ENCODE measurements at places on chromosomes 12 and 14.

- no peak for DNase-seq
Observed at GRCh38 chr14:95327558-95328374, 8.1 kb upstream of the CLMN start.

DNA sequence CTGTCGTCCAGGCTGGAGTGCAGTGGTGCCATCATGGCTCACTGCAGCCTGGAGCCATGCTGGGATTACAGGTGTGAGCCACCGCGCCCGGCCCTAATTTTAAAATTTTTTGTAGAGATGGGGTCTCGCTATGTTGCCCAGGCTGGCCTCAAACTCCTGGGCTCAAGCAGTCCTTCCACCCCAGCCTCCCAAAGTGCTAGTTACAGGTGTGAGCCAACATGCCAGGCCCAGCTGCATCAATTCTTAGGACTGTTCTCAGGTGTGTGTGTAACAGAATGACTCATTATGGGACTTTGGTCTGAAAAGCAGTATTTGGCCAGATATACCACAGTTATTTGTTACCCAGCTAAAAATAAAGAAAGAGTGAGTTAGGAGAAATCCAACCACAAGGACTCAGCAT is 17.4 kb downstream of the LETMD1 start:
- DNase-seq = no peak

GRCh38 chr12:67609226-67609870 is 39.2 kb upstream of the DYRK2 start:
- no peak for DNase-seq

DNA sequence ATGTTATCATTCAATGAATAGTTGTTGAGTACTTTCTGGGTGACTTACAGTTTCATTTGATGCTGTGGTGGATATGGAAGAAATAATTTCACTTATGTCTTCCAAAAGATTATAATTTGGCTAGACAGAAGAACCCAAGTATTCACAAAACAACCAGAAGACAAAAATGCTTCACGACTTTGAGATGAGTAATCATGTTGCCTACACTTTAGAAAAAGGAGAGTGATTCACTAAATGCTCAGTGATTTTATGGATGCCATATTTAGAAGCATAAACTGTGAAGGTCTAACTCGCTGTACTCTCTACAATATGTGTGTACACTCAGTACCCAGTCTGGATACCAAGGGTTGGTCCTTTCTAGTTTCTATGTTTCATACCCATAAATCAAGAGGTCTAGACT is 101.3 kb upstream of the E2F7 start:
- no peak for DNase-seq

- no peak for DNase-seq
Observed at GRCh38 chr12:10701131-10701681, 21.9 kb downstream of the YBX3 start.

DNA sequence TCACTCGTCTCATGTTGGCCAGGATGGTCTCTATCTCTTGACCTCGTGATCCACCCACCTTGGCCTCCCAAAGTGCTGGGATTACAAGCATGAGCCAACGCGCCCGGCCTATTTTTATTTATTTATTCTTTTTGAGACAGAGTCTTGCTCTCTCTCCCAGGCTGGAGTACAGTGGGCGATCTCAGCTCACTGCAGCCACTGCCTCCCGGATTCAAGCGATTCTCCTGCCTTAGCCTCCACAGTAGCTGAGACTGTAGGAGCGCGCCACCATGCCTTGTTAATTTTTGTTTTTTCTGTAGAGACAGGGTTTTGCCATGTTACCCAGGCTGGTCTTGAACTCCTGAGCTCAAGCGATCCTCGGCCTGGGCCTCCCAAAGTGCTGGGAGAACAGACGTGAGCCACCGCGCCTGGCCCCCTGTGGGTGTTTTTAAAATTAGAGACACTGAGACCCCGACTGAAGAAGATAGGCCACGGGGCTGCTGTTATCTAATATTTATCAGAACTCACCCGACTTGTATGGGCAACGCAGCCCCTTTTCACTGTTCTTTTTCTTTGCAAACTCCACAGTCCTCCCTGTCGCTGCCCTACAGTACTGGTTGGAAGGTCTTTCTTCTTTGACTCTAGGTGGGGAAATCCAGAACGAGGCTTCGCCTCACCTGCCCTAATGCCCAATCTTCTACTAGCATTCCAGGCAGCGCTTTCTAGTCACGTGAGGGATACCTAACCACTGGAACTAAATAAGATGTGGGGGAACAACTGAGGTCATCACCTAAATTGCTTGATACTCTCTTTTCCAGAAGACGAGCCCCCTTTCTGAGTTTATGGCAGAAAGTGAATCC is 1.4 kb upstream of the GABARAPL1 start:
- DNase-seq = no peak

DNA sequence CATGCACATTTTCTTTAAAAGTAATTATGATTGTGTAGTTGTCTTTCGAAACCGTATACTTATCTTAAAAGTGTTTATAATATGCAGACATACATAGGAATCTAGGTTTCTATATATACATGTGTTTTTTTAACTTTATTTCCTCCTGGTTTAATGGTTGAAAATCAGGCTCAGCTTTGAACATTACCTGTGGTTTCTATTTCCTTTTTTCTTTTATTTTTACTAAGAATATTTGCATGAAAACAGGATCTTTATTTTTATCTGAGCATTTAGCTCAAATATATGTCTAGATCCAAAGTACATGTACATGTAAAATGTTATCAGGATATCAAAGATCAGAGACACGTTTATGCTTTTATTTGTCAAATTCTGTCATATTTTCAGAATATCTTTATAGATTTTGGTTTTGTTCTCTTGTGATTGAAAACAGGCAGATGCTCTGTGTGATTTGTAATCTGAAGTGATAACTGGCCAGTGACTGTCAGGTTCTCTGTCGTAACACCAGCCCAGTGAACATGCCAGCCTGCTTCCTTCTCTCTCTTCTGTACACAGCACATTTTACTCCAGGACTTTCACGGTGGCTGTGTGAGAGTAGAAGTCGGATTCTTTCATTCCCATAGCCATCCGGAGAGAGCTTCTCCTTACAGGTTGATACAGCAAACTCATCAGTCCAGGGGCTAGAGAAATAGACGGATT is 13.7 kb downstream of the TCTN1 start:
- DNase-seq = no peak

DNA sequence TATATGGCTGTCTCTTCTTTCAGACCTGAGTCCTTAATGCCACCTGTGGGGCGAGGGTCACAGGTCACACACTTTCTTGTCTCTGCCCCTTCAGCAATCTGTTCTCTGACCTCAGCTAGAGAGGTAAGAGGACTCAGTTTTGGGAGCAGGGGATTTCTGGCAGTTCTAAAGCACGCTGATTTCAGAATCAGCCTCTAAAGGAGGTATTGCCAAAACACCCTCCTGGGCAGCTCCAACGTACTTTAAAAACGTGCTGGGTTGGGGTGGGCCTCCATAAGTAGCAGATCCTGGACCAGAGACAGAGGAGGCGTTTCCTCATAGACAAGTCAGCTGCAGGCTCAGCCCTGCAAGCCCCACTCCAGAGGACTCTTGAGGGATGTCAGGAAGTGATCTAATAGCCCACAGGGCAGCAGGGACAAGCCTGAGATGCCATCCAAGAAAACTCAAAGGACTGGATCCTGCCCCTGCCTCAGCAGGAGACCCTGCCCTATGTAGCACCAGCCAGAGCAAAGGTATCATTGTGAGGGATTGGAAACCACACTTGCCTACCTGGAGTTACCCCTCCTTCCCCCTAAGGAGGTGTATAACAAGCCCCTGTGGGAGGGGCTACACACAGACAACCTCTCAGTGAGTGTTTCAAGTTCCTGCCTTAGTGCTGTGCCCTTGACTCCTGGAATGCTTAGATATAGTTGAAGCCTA is 8.5 kb downstream of the CTDSP2 start:
- DNase-seq = peak; percentile 80

GRCh38 chr14:50594577-50595316 is 34.8 kb downstream of the ATL1 start:
- no peak for DNase-seq

DNA sequence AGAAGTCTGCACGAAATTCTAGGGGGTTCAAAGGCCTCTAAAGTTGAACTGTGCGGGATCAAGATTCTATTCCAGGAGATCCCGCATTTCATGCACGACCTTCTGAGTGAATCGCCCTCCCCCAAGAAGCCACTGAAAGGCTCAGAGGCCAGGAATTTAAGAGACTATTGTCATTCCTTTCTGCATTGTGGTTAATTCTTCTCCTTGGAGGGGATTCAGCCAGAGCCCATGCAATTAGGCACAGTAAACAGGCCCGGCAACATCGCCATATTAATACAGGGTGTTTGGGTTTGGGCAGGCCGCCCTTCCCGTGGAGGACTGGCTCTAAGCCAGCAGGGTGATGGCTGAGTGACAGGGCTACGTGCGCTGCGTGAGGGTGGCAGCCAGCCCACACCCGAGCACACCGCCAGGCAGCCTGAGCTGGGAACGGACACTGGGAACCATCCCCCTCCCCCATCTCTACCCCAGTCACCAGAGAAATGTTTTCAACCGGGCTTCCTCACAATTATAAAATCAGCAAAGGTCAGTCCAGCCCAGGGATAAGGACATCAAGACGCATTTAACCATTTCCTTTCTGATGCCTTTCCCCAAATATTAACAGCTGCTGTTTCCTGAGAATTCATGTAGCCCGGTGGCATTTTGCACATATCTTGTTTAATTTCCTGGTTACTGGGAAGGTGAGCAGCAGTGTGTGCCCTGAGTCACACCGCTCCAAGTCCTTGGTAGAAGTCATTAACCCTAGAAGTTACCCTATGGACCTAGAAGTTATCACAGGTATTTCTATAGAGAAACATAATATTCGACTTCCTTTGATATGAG is 12.5 kb downstream of the EGLN3 start:
- DNase-seq = no peak

GRCh38 chr14:80930836-80931389 is 10.6 kb downstream of the CEP128 start:
- no peak for DNase-seq

GRCh38 chr14:104888489-104889374 is 23.7 kb downstream of the CEP170B start:
- no peak for DNase-seq

DNA sequence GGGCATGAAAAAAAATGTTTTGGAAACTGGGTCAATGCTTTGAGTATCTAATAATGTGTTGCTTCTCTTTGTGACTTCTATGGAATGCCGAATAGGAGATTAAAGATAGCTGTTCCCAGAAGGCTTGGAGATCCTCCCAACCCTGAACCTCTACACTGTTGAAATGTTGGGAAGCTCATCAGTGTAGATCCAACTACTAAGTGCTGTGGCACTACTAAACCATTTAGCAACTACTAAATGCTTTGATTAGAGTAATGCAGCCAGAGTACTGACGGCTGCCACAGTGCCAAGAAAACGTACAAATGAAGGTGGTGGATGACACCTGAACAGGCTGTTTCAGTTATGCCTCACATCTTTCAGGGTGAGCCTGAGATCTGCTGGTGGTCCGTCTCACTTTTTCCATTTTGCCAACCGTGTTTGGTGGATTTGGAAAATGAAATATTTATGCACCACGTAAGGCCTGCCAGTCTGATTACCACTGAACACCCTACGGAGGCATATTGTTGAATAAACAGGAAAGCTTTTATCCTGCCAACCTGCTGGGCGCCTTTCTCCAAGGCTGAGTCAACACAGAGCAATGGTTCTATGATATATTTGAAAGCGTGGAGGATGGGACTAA is 938.0 kb upstream of the FLRT2 start:
- no peak for DNase-seq

DNA sequence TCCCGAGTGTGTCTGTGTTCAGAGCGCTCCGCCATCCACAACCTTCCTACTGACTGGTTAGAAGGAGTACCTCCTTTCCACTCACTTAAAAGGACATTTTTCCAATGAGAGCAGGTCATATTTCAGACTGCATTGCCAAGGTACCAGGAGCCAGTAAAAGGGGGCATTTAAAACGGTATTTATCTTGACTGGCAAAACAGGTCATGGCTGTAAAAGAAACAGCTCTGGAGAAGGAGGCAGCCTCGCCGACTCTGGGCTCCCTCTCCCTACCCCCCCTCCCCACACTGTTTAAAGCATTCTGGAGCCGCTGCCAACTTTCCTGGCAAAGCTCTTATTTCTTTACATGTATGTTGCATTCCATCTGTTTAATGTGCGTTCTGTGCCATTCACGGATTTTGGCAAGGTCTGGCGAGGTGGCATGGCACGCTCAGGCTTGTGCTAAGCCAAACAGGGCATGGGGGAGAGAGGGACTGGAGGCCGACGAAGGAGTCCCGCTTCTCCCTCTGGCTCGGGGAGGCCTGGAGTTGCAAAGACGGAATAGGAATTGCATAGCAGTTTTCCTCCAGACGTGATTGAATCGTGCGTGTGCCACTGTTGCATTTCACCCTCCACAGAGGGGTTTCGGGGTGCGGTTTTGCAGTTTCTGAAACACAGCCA is 41.2 kb upstream of the MED13L start:
- no peak for DNase-seq

DNA sequence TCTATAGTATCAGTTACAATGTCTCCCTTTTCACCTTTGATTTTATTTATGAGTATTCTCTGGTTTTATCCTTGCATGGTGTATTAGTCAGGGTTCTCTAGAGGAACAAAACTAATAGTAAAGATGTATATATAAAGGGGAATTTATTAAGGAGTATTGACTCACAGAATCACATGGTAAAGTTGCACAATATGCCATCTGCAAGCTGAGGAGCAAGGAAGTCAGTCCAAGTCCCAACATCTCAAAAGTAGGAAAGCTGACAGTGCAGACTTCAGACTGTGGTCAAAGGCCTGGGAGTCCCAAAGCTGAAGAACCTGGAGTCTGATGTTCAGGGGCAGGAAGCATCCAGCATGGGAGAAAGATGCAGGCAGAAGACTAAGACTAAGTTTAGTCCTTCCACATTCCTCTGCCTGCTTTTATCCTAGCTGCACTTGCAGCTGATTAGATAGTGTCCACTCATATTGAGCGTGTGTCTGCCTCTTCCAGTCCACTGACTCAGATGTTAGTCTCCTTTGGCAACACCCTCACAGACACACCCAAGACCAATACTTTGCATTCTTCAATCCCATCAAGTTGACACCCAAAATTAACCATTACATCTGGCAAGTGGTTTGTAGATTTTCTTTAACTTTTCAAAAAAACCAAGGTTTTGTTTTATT is 308.0 kb upstream of the LMO3 start:
- DNase-seq = no peak

DNA sequence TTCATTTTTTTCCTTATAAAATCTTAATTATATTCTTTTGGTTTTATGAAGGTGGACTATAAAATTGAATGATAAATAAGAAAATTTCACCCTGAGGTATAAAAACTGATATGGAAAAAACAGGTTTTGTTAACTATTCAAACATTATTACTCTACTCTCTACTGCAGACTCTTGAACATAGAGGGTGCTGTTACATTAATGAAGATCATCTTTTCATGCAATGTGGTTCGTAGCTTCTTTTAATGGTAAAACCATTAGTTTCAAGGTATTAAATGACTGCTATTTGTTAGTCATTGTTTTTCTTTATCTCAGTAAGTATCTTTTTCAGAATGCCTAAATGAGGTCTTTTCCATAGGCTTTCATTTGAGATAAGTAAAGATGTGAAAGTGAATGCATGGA is 510.4 kb downstream of the SLC16A7 start:
- DNase-seq = no peak

Data from SW 1271 (cell line).